ENCODE measurements at places on chromosomes 13 and 19.

DNA sequence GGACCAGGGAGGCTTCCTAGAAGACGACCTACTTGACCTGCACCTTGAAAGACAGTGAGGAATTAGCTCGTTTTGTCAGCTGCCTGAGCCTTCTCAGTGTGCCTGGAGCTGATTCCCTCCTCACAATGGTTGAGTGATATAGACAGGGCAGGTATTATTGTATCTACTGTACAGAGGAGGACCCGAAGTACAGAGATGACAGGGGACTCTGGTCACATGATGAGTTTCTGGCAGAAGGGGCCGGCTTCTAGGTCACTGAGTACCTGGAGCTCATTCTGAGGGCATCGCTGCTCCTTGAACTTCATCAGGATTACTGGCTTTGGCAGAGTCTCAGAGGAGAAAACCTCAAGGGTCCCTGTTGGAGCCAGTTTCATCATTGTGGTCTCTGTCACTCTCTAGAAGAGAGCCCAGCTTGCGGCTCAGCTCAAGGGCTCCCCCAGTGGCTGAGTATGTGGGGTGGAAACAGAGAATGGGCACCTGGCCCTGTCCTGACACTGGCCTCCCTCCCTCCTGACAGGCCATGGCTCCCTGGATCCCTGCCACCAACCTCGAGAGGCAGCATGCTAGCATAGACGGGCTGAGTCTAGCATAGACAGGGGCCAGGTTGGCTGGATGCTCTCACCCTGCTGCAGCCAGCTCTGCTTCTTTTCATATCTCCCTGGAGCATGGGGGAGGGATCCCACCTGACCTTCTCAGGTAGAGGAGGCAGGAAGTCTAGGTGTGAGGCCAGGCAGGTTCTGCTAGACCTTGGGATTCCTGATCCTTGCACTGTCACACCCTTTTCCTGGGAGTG lies 38.7 kb downstream of the NFIX start:
- peak; percentile 88 for DNase-seq

GRCh38 chr19:46862503-46862834 lies 1.7 kb downstream of the ARHGAP35 start:
- no peak for DNase-seq

DNA sequence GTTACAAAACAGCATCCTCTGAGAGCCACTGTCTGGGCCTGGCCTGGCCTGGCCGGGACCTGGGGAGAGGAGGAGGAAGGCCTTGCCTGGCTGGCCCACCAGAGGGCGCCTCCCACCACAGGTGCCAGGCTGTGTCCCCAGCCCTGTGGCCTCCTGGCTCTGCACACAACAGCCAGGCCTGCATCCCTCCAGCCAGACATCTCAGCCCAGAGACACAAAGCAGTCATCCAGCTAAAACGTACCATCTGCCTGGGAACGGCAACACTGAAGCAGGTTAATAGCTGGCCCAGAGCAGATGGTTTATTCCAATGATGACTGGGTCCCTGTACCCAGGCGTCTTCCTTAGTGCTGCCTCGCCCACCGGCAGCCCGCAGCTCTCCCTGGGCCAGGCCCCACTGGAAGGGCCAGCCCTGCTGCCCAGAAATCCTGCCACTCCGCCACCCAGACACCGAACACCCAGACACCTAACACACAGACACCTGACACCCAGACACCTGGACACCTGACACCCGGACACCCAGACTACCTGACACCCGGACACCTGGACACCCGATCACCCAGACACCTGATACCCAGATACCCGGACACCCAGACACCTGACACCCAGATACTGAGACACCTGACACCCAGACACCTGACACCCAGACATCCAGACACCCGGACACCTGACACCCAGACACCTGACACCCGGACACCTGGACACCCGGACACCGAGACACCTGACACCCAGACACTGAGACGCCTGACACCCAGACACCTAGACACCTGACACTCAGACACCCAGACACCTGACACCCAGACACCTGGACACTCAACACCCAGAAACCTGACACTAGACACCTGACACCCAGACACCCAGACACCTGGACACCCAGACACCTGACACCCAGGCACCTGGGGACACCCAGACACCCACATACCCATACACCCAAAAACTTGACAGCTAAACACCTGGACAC lies 20.1 kb downstream of the C19orf12 start:
- DNase-seq, result peak; percentile 85

- no peak for DNase-seq
These were observed 56.1 kb upstream of the ADGRE5 start for GRCh38 chr19:14325134-14325533.

- no peak for DNase-seq
These were observed 11.1 kb downstream of the GJA3 start for GRCh38 chr13:20149762-20150161.

DNA sequence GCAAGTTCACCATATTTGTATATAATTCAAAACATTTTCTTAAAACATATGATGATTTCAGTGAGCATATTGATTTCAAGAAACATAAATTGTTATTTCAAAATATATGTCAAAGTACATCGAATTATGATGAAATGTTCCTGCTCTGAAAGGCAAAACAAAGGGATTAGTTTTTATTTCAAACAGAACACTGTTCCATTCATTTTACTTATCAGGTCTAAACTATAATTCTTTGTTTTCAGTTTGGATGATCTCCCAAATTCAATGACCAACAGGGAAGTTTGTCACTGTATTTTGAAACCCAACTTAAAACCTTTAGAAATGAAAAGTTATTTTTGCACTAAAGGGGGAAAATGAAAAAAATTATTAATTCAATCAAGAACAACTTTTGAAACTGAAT lies 610.2 kb downstream of the SLITRK1 start:
- no peak for DNase-seq

- no peak for DNase-seq
These were observed 36.7 kb upstream of the UBL3 start for GRCh38 chr13:29887030-29887557.

- no peak for DNase-seq
These were observed 130.7 kb upstream of the SGCG start for GRCh38 chr13:23050126-23050525.

- no peak for DNase-seq
These were observed 23.3 kb downstream of the ZNF582 start for GRCh38 chr19:56369886-56370676.

GRCh38 chr19:35449359-35450043 lies 1.4 kb downstream of the FFAR2 start:
- no peak for DNase-seq

- no peak for DNase-seq
These were observed 8.1 kb downstream of the BLOC1S3 start for GRCh38 chr19:45186509-45187334.

- DNase-seq, result no peak
These were observed 27.3 kb downstream of the SHISA2 start for GRCh38 chr13:26024558-26024957.

DNA sequence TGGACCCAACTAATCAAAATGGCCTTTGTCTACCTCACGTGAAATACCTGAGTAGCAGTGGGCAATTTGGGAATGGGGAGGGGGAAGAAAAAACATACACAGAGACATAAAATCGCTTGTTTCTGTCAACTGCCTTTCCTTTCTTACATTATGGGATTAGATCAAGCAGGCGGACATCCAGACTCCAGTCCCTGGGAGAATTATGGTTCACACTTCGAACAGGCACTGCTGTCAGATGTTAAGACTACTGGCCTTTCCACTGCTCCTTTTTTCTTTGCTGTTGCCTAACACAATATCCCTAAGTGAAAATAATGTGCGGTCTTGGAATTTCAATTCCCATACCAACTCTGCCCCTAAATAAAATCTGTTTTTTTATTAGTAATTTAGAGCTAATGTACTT lies 1719.7 kb upstream of the SLC10A2 start:
- no peak for DNase-seq

GRCh38 chr13:29909975-29910674 lies 59.7 kb upstream of the UBL3 start:
- DNase-seq, result no peak

DNA sequence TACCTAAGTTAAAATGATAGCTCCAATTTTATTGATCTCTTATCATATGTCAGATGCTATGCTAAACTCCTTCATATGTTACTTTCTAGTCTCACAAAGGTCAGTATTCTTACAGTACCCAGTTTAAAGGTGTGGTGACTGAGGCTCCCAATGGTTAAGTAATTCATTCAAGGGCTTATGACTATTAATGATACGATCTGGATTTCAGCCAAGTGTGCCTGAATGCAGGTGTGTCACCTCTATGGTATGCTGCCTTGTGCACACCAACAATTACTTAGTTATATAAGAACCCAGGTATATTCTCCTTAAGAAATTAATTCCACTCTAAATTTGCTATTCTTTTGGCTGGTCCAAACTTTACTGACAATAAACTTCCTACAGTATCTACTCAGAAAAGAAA lies 84.6 kb upstream of the TRPC4 start:
- DNase-seq, result no peak

DNA sequence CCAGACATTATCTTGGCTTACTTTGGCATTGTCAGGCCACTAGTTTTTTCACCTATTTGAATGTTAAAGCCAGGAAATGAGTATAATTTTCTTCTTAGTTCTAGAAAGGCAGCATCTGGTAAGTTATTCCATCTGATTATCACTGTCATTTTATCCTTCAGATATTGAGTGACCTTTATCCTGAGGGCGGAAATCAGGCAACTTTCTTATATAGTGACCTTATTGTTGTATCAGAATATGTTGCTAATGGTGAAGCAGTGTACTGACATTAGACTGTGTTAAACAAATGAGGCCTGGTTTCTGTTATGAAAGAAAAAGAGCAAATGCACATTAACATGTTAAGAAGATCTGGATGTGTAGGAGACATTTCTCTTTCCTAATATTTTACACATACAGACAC lies 5.4 kb upstream of the NDFIP2 start:
- DNase-seq, result no peak

DNA sequence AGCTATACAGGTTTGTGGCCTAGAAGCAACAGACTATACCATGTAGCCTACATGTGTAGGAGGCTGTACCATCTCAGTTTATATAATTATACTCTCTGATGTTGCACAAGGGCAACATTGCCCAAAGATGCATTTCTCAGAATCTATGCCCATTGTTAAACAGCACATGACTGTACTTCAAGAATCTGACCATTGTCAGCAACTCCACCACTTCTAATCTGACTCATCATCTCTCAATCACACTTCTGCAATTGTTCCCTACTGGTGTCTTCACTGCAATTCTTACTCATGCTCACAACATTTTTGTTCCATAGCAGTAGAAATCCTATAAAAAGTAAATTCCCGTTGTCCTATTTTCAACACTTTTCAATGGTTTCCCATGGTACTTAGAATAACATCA lies 63.9 kb upstream of the ATXN8OS start:
- DNase-seq, result no peak

DNA sequence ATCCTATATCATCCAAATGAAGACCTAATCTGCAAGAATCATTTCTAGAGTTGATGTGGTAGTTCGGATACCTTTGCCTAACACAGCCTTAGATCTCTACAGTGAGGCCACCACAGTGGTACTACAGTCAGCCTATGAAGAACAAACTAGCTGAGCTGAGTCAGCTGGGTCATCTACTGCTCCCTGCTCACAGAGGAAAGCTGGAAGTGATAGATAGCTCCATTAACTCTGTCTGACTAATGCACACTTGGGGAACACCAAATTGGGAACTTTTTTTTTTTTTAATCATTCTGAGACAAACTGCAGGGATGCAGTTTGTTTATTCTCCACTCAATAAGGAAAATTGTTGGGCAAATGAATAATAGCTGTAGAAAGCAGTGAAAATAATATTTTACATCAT lies 1160.6 kb downstream of the PCDH9 start:
- DNase-seq, result no peak

DNA sequence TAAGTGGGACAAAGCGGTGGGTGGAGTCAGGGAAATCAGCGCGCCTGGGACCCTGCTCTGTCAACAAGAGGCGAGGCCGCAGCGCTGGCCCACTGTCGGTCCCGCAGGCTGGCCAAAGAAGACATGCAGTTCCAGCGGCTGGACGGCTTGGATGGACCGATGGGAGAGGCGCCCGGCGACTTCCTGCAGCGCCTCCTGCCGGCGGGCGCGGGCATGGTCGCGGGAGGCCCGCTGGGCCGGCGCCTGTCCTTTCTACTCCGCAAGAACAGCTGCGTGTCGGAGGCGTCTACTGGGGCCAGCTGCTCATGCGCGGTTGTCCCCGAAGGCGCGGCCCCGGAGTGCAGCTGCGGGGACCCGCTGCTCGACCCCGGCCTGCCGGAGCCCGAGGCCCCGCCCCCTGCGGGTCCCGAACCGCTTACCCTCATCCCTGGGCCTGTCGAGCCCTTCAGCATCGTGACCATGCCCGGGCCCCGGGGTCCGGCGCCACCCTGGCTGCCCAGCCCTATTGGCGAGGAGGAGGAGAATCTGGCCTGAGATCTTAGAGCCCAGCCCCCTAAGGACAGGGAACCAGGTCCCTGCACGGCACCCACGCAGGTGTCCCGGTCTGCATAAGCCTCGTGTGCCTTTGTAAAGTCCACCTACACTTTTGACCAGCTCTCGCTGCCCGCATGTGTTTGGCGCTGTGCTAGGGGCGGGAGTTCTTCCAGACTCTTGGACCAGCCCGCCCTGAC lies 6.1 kb downstream of the BEST2 start:
- peak; percentile 80 for DNase-seq

DNA sequence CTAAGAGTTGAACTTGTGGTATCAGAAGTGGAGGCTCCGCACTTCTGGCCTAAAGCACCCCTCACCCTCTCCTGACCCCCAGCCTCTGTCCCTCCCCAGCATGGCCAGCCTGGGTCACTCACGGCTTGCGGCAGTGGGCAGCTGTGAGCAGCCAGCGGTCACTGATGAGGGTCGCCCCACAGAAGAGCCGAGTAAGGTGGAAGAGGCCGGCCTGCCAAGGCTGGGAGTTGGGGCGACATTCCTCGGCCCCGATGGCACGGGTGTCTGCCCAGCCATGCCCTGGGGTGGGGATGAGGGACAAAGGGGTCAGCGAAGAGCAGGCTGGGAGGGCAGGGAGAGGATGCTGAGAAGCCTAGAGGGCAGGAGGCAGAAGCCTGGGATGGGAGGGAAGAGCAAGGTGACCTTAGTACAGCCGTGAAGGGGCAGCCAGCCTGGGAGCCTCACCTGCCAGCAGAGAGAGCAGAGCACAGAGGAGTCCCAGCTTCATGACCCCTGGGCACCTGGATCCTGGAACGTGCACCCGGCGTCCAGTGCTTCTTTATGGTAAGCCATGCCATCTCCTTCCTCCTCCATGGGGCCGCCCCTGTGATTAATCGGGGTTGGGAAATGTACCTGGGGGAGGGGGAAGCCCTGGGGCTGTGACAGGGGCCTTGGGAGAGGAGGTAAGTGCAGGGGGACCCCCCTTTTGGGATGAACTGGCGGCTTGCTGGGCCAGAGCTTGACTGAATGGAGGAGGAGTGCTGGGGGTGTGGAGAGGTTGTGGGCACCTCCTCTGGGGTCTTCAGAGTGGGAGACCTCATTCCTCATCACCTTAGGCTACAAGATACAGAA lies 7.9 kb upstream of the KLK8 start:
- no peak for DNase-seq

GRCh38 chr19:11236324-11237301 lies 2.8 kb upstream of the ANGPTL8 start:
- no peak for DNase-seq
